GM12878 (cell line): ENCODE measurements at places on chromosomes 12 and 14.
A peak's percentile ranks its signal among the peaks of the same experiment; 100 is the strongest.

GRCh38 chr12:123160801-123161487 is 10.1 kb upstream of the PITPNM2 start:
- DNase-seq: no peak

- DNase-seq: no peak
These were observed 597.7 kb downstream of the DIO2 start for GRCh38 chr14:79613625-79614024.

- DNase-seq: no peak
These were observed 388.1 kb upstream of the TMPO start for GRCh38 chr12:98127336-98127679.

DNA sequence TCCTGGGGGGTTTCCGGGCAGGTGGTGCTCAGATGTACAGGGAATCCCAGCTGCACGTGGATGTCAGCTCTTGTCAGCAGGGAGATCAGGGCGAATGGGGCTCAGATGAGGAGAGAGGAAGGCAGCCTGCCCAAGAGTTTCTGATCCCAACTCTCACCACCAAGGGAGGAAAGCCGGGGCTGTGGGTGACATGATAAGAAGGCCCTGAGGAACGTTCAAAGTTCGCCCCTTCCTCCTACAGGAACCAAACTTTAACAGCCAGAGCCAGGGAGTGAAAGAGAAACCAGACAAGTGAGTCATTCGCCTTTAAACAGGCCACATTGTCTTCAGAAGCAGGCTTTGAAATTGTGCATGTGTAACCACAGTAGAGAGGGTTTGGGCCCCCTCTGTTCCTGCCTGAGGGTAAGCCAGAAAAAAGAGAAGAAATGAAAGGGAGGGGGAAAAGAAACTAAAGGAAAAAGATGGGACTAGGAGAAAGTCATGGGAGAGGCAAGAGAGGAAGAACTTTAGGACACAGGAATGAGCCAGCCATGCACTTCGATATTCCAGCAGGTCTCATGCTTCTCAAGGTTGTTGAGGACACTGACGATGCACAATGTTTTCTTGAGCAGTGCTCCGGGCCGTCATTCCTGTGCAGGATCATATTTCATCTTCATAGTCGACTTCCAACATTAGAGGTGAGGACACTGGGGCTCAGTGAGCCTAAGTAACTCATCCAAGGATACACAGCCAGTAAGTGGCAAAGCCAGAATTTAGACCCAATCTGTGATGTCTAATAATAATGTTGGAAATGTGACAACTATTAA is 691.4 kb upstream of the TBX3 start:
- peak; percentile 65 for DNase-seq

DNA sequence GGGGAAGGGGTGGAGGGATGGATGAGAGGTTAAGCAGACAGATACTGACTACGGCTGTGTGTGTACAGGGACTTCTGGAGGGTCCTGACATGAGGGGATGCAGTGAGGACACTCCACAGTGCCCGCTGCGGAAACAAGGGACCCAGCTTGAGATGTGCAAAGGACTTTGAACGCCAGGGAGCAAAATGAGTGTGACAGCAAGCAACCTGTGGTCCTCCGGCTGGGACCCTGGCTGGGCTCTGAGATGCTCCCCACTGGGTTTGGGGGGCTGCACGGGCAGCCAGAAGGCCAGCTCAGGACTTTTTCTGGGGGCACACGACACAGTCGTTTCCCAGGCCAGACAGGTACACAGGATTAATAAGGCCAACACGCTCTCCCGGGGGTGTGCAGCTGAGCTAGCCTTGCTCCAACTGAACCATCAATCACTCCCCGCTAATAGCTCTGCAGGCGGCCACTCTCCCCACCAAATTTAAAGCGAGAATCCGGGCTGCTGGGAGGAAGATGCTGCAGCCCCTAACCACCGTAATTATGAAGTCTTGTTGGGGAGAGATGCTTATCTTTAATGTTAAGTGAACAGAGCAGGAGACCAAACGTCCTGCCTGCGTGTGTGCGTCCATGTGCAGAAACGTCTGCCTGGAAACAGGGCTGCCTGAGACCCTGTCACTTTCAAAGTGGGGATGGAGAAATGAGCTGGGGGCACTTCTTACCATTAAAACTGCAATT is 51.6 kb upstream of the DLK1 start:
- DNase-seq: no peak

- no peak for DNase-seq
These were observed 149.4 kb downstream of the ADGRD1 start for GRCh38 chr12:131102991-131103668.

GRCh38 chr12:30200864-30201263 is 417.1 kb upstream of the TMTC1 start:
- no peak for DNase-seq

DNA sequence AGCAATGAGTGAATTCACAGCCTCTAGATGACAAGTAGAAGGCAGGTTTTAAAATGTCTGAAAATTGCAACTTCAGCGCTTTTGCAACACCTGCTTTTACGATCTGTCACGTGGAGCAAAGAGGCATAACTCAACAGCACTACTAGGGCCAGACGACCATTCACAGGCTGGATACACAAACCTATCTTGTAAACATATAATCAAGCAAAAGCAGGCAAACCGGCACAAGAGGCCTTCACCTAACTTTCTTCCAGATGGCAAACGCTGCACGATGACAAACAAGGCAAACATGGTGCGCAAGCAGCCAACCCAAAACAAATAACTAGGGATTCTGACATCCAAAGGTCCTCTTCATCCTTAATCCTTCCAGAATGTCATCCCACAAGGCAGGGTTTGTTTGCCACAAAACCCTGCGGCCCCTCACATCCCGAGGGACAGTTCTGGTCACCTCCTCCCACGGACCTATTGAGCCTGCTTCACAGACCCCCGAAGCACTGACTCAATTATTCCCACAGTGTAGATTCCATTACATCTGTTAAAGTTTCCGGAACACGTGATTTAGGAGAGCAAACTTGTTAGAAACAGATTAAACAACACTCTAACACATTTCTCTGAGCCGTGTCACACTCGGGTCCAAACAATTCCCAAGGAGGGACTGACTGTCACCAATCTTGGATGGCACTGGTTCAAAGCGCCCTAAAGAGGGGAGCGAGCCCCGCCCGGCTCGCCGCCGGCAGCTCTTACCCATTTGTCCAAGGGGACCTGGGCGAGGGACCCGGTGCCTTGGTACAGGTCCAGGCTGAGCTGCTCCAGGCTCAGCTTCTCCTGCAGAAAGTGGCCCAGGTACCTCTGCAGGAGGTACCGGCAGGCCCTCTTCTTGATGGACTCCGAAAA is 823 bp downstream of the ATG2B start:
- DNase-seq: peak; percentile 31

- no peak for DNase-seq
These were observed 113.1 kb upstream of the RASSF8 start for GRCh38 chr12:25845415-25845814.

DNA sequence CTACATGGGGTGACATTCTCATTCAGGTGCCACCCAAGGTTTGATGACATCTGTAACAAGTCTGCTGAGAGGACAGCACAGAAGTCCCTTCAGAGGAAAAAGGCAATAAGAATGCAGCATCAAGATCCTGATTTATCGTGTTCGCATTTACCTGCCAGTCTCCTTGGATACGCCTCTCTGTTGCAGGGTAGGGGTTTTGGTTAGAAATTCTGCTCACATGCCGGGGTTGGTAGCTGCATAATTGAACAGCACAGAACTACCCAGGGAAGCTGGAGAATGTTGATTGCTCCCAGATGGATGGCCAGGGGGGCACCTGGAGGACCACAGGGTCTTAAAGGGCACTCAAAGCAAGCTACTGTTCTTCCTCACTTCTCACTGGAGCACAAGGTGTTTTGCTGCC is 31.1 kb upstream of the CHST11 start:
- no peak for DNase-seq

GRCh38 chr14:101561145-101561896 is at the start of gene DIO3:
TSS of gene DIO3 (plus strand) at chr14:101561495.
- no peak for DNase-seq

- no peak for DNase-seq
These were observed 3.6 kb upstream of the KRT72 start for GRCh38 chr12:52604859-52605258.

- DNase-seq: no peak
These were observed 650.3 kb upstream of the ALG10B start for GRCh38 chr12:37666069-37666781.

DNA sequence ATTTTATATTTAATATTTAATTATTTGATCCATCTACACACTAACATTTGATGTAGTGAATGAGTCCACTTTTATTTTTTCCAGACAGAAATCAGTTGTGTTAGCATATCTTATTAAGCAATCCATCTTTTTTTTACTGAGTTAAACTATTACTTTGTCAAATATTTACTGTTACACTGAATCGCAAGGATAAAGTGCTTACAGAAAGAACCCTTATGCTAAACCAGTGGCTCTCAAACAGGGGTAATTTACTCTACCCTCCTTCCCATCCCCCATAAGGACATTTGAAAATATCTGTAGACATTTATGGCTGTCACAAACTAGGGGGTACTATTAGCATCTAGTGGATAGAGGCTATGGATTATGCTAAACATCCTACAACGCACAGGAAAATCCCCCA is 508.2 kb downstream of the C12orf50 start:
- no peak for DNase-seq

DNA sequence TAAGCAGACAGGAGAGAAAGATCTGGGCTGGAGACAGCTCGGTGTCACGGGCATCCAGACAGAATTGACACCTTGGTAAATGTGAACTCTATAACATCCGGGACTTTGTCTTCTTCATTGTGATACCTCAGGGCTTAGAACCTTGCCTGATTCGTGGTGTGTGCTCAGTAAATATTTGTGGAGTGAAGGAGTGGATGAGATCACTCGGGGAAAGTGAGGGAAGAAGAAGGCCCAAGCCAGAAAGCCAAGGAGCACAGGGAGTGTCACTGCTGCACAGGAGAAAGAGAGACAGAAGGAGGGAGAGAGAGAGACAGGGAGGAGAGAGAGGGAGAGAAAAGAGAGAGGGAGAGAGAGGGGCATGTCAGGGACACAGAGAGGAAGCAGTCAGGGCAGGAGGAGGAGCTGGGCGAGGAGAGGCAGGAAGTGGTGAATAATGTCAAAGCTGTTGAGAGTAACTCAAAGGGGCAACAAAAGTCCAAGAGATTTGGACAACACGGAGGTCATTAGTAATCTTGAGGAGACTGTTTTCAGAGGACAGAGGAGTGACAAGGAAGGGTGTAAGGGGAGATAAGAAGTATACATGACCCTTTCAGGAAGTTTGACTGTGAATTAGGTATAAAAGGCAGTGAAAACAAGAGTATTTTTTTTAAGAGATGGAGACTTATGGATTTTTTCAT is 141.6 kb upstream of the MAX start:
- DNase-seq: no peak

- DNase-seq: no peak
These were observed 78.7 kb downstream of the HECTD1 start for GRCh38 chr14:31128601-31129526.

DNA sequence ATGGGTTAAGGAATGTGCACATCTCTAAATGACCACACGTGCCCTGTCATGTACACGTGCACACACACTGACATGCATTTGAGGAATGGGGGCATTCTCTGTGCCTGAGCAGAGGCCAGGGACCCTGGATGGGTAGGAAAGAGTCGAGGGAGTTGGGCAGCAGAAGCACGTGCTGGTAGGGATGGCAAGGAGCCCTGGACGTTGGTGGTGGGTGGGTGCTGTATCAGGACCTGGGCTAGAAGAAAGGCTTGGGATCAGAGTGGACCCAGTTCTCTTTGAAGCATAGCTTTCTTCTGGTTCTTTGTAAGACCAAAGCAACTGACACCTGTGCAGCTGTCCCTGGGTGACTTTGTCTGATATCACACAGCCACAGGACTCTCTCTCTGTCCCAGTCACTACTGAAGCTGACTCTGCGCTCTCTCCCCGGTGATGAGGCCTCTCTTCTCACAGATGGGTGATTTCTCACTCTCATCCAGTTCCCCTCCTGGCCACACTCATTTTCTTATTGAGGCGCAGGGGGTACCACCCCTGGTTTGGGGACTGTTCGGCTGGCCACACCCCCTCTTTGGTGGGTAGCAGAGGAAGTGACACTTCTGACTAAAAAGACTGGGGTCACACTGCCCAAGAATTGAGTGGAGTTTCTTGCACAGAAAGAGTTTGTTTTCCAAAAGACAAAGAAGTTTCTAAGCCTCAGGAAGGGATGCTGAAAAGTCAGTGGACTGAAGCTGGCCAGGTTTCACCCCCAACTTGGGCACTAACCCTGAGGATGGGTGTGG is 171.7 kb upstream of the RTL1 start:
- no peak for DNase-seq

DNA sequence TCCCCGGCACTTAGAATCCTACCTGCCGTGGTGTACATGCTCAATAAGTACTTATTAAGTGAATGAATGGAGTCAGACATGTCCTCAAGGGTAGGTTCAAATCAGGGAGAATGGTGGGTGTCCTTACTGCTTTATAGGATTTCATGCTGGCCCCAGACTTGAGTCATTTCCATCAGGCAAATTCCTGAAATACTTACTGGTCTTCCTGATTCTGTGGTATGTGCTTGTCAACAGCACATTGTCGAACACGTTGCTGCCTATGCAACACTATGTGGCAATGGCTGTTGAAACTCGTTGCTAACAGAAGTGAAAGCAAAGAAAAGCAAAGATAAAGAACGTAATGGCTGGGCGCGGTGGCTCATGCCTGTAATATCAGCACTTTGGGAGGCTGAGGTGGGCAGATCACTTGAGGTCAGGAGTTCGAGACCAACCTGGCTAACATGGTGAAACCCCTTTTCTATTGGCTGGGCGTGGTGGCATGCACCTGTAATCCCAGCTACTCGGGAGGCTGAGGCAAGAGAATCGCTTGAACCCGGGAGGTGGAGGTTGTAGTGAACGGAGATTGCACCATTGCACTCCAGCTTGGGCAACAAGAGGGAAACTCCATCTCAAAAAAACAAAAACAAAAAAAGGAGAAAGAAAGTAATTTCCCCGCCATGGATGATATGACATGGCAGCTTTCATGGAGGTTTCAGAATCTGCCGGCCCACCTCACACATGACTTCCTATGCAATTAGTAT is 214.9 kb downstream of the ZFP36L1 start:
- DNase-seq: no peak

- no peak for DNase-seq
These were observed 5.9 kb upstream of the CCDC91 start for GRCh38 chr12:28184375-28184774.
